ENCODE measurements at places on chromosomes 3 and 15. TPM values are rescaled to one million over a fixed set of nuclear protein-coding genes. Genes with fewer than 3 reads are reported as not detected.
A peak's percentile ranks its signal among the peaks of the same experiment; 100 is the strongest.

The ABHD2 gene
- polyA plus RNA-seq: 16.0 TPM

The CKMT1B gene
- 2.7 TPM for polyA plus RNA-seq

The C3orf22 gene
- not detected for polyA plus RNA-seq

The TM4SF1 gene
- 64.8 TPM for polyA plus RNA-seq

The HTR3E gene
- not detected for polyA plus RNA-seq

GRCh38 chr3:60585918-60586317 is 665.3 kb downstream of the FHIT start:
- DNase-seq: no peak

DNA sequence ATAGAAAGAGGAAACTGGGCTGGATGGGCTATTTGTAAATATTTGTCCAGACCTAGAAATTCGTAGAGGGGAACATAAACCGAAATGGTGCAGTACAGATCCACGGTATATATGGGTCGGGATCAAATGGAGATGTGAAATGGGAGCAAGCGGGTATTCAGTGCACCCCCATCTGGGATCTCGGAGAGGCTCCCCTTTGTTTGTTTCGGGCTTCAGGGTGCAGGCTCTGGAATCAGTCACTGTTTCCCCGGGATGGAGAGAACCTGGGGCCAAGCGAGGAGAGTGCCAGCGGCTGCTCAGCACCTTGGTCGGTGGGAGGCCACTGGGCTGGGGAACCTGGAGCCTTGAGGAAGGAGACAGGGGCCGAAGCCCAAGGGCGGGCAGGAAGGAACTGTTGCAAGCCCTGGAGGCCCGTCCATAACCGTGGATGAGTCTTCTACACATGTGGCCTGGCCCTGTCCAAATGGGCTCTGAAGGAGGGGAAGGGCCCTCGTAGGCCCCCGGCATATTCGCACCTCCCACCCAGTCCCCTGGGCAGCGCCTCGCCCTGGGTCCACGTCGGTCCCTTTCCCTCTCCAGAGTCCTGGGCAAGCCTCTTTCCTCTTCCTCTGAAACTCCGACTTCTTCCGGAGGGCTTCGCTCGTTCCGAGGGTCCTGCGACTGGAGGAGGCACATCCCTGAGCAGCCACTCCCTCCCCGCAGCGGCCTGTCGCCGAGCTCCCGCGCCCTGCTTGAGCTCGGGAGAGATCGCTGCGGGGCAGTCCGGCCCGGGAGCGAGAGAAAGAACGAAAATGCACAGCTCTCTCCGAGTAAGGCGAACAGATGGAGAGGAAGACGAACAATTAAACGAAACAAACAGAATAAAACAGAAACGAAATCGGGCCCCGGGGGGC is 3.0 kb downstream of the ISL2 start:
- DNase-seq: peak; percentile 10

DNA sequence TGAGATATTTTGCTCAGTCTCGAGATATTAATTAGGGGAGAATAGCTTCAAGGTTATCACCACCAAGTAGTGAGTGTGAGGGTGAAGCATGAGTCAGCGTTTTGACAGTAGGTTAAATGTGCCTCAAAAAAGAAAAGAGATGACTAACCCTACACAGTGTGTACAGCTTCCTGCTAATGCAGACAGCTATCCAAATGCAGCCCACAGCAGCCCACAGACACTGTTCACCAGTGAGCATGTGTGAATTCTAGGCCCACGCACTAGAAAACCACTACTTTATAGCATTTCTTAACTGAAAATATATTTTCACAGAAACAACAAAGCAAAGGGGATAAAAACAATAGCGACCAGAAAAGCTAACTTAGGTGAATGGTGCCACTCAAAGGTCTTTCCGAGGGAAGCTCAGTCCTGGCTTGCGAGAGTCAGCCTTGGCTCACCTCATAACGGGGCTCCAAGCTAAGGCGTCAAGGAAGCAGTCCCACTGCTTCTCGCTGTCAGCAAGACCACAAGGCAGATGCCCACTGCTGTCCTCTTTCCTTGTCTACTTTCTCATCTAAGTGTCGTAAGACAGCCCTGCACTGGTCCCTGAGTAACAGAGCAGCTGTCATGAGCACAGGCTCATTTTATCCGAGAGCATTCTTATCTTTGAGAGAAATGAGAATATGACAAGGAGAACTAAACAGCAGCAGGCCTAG is 47.6 kb downstream of the TXNRD3 start:
- DNase-seq: no peak

DNA sequence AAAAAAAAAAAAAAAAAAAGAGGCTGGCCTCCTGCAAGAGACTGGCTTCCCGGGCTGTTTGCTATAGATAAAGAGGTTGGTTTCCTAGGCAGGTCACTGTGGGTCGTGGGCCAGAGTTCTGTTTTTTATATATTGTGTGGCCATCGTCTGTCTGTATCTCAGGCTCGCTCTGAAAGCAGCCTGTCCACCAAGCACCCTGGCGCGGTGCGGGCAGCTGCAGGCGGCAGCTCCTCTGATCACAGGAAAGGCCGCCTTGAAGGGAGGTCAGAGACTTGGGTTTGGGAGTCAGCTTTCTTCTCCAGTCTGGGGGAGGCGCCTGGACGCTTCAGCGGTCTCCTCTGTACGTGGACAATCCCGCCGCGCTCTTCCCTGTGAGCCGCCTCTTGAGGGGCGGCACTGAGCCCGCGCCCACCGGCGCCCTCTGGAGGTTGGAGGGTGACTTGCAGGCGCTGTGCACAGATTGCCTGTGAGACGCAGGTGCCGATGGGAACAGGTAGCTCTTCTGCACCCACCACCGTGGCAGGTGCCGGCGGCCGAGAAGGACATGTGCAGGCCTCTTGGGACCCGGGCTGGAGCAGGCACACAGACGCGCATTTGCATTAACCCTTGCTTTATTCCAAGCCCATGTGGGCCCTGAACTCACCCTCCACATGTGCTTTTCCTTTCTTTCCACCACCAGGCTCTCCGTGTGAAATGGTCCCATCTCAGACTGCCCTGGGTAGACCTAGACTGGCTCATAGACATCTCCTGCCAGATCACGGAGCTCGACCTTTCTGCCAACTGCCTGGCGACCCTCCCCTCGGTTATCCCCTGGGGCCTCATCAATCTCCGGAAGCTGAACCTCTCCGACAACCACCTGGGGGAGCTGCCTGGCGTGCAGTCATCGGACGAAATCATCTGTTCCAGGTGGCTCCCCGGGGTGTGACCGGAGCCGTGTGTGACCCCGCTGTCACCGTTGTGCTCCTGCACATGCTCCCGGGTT is 89.3 kb downstream of the LRRK1 start:
- DNase-seq: no peak

- no peak for DNase-seq
Observed at GRCh38 chr15:73809728-73810501, 56.8 kb upstream of the INSYN1 start.

- no peak for DNase-seq
Observed at GRCh38 chr15:63503739-63504246, 600 bp upstream of the USP3 start.

DNA sequence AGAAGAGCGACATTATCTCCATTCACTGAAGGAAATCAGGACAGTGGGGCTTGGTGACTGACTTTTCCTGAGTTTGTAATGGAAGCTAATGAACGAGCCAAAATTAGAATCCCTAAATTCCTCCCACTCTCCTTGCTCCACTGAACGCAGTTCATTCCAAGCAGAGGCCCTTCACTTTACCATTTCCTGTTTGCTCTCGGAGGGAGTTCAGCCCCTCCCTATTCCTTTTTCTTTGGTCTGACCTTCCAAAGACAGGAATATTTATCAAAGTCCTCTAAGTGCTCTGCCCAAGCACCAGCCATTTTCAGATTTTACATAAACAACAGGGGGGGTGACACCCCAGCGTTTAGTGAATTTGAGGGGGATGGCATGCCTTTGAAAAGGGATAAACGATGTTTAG is 24.0 kb upstream of the PTPRG start:
- no peak for DNase-seq

DNA sequence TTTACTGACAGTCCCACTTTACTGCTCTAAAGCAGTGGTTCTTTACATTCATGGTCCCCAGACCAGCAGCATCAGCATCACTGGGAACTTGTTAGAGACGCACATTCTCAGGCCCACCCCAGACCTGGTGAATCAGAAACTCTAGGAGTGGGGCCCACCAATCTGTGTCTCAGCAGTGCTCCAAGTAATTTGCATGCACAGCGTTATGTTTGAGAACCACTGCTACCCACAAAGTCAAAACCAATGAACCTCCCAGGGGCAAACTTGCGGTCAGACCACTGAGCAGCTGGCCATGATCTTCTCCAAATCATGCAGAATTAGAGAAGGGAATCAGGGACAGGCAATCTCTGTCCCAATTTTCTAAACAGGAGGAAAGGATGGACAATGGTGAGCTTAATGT is 58.5 kb downstream of the ST8SIA2 start:
- no peak for DNase-seq

DNA sequence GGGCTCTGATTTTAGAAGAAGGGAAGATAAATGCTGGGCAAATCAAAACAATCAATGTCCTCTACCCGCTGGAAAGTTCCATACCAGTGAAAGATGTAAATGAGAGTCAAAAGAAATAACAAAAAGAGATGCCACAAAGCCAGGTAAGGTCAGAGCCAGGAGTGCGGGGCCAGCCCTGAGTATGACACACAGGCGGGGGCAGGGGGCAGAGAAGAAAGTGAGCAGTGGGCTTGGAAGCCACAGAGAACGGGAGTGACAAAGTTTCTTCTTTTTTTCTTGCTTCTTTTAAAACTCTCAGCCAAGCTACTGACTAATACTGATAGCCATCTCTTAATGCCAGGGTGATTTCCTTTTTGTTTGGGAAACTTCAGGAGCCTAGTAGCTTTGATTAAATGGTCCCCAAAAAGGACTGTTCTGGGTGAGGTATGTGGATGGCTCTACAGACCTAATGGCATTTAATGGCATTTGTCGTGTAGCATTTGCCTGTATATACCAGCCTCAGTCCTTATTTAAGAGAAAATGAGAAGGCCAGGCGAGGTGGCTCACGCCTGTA is 23.1 kb upstream of the TSEN2 start:
- DNase-seq: no peak

DNA sequence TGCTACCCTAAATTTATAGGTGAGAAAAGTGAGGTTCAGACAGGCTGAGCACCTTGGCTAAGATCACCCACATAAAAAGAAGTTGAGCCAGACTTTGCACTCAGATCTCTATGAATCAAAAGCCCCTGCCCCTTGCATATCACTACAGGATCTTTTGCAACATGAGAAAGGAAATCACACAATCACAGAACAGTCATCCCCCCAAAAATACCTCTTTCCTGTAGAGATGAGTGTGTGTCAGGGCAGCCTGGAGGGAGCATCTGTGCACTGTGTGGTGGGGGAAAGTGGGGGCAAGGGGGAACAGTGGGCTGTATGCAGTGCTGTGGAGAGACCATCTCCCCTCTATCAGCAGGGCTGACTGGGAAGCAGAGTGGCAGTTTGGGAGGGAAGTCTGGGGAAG is 46.6 kb downstream of the EPHB3 start:
- DNase-seq: no peak

GRCh38 chr3:95459706-95460105 is 1354.7 kb upstream of the EPHA6 start:
- no peak for DNase-seq
